ENCODE measurements at places on chromosomes 6 and 20.

DNA sequence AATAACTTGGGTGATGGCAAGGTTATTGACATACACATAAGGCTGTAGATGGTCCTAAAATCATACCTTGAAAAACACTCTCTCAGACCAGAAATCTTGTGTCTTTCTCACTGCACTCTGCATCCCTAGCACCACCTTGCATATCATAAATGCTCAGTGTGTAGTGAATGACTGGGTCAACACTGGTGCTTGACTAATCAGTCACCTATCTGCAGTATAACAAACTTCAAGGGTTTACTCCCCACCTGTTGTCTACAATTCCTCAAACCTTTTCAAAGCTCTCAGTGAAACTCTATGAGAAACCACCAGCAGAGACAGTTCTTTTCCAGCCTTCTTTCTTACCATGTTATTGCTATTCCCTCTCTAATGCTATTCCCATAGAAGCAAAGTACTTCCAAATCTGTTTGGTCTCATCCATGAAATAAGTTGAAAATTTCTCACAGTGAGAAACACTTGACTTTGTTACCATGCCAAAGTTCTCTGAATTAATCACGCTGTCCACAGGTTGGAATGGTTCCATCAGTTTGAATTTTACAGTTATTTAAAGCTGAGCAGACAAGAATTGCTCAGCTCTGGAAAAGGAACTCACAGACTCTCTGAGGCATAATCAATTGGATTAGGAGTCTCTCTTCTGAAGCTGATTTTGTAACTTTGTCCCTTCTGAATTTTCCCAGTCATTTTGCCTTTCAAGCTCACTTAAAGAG lies 104.8 kb upstream of the EYA4 start:
- DNase-seq: no peak

DNA sequence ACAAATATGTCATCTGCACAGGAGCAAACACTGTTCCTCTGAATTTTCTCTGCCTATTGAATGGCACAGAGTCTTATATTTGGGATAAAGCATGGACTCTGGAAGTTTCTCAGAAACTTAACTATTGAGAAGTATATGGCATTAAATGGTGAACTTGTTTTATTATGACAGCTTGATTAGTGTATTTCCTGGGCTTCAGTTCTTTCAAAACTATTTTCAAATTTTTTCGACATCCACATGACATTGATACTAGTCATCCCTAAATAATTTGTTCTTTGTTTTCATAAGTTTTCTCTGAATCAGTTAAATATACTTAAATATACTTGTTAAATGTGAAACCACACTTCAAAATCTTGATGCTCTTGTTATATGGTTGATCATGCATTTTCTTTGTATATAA lies 144.0 kb upstream of the TSHZ2 start:
- DNase-seq: no peak

- DNase-seq: peak; percentile 46
These were observed 433.5 kb downstream of the RFPL4B start for GRCh38 chr6:112780498-112781096.

GRCh38 chr6:47084610-47085009 lies 42.5 kb upstream of the ADGRF1 start:
- no peak for DNase-seq

GRCh38 chr6:37845930-37846329 lies 26.4 kb downstream of the ZFAND3 start:
- no peak for DNase-seq

DNA sequence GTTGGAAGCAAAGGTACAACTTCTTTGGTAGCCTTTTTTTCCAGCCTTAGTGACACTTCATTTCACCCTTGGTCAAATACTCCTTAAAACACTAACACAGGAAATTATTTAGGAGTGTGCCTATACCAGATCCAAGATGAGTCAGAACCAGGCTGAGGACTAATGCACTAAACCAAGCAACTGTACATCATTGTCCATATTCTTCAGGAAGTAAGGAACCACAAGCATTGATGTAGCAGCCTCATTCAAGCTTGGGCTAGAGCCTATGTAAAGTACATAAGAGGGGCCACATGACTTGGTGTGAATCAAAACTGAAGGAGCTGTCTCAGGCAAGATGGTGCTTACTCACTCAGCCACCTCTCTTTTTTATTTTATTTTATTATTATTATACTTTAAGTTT lies 20.7 kb upstream of the ADGB start:
- DNase-seq: peak; percentile 69

DNA sequence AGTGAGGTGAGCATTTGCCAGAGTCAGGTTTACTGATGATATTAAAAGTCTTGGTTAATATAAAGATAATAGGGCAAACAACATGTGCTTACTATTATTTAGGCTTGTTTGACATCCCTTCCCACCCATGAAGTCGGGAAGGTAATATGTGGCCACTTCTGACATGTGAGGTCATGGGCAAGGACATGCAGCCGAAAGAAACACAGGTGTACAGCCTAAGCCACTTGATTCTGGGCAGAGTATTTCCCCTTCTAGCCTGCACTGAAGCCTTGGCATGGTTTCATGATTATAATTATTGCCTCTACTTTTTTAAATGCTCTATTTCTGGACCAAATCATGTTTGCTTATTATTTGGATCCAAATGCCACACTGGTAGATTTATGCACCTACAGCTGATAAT lies 52.3 kb downstream of the TSPYL4 start:
- DNase-seq: no peak

DNA sequence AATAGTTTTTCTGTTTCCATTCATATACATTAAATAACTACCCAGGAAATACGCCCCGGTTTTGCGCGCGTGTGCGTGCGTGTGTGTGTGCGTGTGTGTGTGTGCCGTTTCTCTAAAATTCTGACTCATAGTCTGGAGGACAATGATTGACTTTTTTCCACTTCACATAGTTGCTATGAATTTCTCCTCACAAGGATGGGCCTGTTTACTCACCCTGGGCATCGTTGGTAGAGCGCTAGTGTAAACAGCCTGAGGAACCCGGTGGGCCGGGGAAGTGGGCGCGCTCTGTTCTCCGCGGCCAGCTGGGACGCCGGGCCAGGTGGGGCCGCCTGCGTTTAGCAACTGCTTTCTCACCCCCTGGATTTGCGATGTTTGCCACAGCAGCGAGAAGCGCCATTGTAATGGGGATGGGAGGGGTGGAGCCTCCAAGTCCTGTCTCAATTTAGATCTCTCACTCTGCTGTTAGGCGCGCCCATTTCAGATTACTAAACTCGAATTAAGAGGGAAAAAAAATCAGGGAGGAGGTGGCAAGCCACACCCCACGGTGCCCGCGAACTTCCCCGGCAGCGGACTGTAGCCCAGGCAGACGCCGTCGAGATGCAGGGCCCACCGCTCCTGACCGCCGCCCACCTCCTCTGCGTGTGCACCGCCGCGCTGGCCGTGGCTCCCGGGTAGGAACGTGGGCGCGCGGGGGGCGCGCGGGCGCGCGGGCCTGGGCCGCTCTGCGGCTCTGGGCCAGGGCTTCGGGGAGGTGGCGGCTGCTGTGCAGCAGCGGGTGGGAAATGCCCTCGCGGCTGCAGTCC lies at the start of gene CD109:
TSS of gene CD109 (plus strand) at position 585 of the 803 bp plus-strand sequence. CDS start at position 598, 13 bp downstream.
- DNase-seq: peak; percentile 49

Data from MV-4-11 (cell line).